ENCODE measurements at places on chromosomes 12 and 14.

DNA sequence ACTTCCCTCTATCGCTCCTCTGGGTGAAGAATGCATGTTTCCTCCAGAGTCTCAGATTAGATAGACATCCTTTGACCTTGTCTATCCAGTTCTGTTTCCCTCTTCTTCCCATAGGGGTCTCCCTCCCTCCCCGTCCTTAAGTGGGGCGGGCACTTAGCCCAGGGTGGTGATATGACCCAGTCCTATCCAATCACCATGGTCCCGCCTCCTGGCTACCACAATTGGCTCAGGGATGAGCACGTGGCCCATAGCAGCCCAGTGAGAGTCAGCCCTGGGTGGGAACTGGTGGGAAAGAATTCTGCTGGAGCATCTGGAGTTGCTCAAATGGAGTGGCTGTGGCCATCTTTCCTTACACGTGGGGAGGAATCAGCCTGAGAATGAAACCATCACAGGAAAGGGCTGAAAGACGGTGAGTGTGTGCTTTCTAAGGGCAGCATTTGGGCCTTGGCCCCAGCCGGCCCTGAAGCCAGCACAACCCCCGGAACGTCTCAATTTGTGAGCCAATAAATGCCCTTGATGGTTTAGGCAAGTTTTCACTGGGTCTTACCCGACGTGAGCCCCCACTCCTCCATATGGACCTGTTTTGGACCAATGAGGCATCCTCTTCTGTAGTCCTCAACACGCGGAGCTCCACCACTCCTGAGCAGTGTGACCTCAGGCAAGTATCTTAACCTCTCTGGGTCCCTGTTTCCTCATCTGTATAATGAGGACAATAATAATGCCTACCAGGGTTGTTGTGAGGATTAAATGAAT lies 14.4 kb upstream of the MLXIP start:
- peak; percentile 87 for DNase-seq

DNA sequence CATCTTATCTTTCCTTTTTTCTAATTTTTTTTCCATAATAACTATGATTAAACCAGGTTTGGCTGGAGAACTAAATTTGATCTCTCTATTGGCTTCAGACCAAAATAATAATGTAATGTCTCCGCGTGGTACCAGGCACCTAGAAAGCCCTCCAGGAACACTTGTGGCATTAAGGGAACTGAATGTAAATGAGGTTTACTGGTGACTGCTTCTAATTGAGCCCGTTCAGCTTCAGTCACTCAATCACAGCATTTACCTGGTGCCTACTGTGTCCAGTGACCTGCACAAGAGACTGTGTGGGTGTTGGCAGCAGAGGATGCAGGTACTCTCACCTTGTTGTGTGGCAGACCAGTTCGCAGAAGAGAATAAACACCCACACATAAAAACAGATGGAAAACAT lies 302.5 kb downstream of the DPF3 start:
- no peak for DNase-seq

DNA sequence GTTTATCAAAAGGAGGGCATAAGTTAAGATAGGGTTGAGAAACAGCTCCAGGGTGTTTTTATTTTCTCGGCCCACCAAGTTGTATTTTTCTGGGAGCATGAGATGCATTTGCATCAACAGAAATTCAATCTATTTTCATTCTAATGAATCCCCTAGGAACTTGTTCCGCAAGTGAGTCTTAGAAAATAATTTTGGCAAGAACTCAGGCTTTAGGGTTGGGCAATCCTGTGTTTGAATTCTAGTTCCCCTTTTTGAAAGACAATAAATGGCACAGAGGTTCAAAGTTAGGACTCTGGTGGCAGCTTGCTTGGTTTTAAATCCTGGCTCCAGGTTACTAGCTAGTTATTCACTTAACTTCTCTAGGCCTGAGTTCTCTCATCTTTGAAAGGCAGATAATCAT lies 23.7 kb downstream of the SLC5A8 start:
- DNase-seq: no peak

DNA sequence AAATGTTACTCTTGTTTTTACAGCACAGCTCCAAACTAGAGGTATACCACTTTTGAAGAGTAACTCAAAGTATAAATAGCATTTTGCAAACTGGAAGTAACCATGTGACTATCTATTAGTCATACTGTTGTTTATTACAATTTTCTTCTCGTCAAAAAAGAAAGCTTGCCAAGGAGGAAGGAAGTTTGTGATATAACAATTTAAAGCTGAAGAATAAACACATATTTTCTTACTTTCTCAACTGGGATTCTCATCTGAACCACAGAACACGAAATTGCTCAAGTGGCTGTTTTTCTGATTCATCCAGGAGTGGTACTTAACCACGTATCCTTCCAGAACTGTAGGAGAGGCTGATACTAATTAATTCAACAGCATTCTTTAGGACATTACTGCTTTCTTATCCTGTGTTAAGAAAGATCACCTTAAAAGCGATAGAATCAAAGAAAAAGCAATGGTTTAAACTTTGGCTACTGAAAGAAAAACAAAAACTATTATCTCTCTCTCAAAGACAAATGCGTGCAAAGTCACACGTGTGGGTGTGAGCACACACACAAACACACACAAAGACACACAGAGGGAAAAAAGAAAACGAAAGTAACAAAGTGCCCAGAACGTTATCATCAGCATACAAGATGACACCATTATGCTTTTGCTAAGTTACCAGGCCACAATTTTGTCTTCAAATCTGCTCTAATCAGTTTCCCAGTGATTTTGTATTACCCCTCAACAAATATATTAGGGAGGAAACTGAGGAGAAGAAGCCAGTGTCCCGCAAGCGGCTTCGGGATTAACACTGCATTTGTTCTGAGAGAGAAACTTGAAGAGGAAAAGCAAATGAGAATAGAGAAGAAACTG lies at the start of gene CLEC2B:
CLEC2B (minus strand) TSS at position 48 of the 855 bp plus-strand sequence.
- peak; percentile 56 for DNase-seq

DNA sequence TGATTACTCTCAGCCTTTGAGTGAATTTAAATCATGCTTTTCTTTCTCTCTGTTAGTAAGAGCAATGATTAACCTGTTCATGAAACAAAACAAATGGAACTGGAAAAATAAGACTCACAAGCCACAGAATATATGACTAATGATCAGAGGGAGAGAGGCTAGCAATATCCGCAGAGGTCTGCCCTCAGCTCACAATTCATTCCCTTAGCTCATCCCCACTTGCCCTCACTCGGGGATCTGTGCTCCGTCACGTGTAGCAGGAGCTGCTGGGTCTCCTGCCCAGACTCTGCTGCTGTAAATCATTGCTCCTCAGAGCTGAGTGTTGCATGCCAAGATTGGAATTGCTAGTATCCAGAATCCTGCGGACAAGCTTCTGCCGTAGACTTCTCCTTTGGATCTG lies 53.1 kb upstream of the GNG2 start:
- DNase-seq: no peak

DNA sequence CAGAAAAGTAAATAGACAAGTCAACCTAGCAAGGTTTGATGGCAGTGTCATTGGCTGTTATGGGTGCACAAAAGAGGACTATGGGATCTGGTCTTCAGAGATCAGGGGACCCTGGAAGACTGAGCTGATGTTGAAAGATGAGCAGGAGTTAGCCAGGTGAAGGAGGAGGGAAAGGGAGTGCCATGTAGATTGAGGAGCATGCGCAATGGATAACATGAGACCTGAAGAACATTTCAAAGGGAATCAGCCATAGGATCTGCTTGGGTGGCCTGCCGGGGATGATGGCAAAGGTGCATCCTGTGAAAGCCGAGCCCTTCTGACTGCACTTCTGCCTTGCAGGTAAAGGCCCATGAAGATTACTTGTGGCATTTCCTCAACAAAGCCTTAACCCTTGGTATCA lies 90.8 kb downstream of the TBC1D30 start:
- DNase-seq: no peak
